ENCODE measurements at places on chromosomes 6 and 20. TPM values are rescaled to one million over a fixed set of nuclear protein-coding genes. Genes with fewer than 3 reads are reported as not detected.

GRCh38 chr20:53621482-53622246 lies 28.0 kb upstream of the ZNF217 start:
- DNase-seq: peak; percentile 98

DNA sequence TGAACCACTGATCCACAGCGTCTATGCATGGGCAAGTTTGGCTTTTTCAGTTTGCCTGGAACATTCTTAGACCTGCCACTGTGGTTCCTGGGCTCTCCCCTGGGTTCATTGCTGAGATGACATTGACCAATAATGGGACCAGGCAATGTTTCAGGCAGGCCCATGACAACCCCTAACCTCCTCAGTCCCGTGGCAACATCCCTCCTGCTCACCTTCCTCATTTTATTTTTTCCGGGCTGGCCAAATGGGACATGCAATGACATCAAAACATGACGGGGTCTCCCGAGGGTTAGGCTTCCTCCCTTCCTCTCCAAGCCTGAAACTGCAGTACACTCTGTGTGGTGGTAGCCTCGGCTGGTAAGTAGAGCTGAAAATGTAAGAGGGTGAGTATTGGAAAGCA lies 234.0 kb upstream of the RREB1 start:
- DNase-seq: no peak

GRCh38 chr6:154909821-154910220 lies 85.3 kb upstream of the TIAM2 start:
- DNase-seq: no peak

DNA sequence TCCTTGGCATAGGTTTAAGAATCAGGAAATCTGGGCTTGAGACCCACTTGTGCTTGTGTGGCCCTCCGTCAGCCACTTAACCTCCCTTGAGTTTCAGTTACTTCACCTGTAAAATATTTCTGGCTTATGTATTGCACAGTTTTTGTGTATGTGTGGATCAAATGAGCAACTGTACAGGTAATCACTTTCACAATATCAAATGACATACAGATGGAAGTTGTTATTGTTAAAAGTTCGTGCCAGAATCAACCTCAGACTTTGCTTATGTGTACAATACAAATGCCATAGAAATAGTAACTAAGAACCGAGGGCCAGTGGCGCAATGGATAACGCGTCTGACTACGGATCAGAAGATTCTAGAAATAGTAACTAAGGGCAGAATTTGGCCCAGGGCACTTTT lies 65.6 kb upstream of the KIF13A start:
- peak; percentile 87 for DNase-seq

GRCh38 chr6:147642458-147642857 lies 134.0 kb downstream of the SAMD5 start:
- DNase-seq: no peak

GRCh38 chr20:17417225-17417624 lies 114.0 kb downstream of the BFSP1 start:
- no peak for DNase-seq

GRCh38 chr6:75563032-75563431 lies 38.6 kb upstream of the SENP6 start:
- peak; percentile 30 for DNase-seq

DNA sequence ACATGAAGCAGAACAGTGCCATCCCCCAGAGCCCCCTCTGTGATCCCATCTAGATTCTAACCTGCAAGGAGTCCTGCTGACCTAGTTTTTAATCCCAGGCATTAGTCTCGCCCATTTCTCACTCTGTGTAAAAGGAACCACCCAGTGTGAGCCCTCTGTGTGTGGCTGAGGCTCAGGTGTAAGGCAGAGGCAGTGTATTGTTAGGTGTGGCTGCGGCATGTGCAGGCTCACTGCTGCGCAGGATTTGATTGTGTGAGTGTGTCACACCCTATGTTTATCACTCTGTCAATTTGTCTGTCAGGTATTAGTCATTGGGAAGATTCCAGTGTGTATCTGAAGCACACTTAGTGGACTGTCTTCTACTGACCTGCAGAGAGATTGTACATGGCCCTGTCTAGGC lies 13.7 kb upstream of the CST8 start:
- no peak for DNase-seq

GRCh38 chr6:35016502-35017321 lies 124.4 kb downstream of the TCP11 start:
- no peak for DNase-seq

DNA sequence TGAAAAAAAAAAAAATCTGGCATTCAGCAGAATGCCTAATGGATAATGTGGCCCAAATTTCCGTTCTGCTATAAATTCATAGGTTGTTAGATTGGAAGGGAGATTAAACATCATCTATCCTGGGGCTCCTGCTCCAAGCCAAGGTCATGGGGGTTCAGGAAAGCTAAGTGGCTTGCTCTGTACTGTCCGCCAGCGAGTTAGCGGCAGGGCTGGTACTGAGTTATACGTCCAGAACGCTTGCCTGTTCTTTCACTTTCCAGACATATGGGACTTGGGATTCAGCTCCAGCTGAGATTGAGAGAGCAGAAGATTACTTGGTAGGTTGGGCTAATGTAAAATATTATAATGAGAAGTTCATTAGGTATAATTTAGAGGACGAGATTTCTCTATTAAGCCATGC lies 858 bp downstream of the RWDD1 start:
- DNase-seq: no peak

GRCh38 chr6:101114703-101115102 lies 233.6 kb upstream of the ASCC3 start:
- peak; percentile 30 for DNase-seq

SNAP91 gene
- total RNA-seq: not detected

CRISP2 gene
- not detected for total RNA-seq

NR2E1 gene
- total RNA-seq: not detected

OVOL2 gene
- total RNA-seq: 8.9 TPM

GHRH gene
- not detected for total RNA-seq

BIRC7 gene
- not detected for total RNA-seq

MUCL3 gene
- total RNA-seq: not detected

Data from foreskin keratinocyte (primary cell).